NCI-H226 (cell line): ENCODE measurements at places on chromosomes 13 and 19.

- DNase-seq: peak; percentile 35
Observed at GRCh38 chr19:18775586-18776287, 15.4 kb downstream of the COMP start.

- DNase-seq: no peak
Observed at GRCh38 chr13:51041126-51041525, 69.9 kb downstream of the C13orf42 start.

GRCh38 chr19:12825254-12826131 lies 8.9 kb downstream of the RTBDN start:
- no peak for DNase-seq

DNA sequence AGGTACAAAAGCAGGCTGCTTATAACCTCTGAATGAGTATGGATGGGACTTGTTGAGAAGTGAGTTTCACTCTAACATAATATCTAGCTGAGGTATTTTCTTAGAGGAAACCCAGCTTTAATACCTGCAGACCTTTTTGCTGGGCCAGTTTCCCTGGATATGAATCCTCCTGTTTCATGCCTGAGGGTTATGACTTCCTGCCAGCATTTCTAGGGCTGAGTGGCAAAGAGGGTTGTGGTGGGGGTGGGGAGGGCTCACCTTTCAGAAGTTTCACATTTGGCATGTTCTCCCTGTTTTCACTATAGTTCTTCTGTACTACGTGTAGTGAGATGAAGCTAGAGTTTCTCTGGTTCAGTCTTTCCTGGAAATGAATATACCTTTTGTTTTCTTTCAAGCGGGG lies 73.7 kb downstream of the LACC1 start:
- peak; percentile 10 for DNase-seq

- DNase-seq: no peak
Observed at GRCh38 chr19:29965492-29965891, 23.5 kb downstream of the URI1 start.

DNA sequence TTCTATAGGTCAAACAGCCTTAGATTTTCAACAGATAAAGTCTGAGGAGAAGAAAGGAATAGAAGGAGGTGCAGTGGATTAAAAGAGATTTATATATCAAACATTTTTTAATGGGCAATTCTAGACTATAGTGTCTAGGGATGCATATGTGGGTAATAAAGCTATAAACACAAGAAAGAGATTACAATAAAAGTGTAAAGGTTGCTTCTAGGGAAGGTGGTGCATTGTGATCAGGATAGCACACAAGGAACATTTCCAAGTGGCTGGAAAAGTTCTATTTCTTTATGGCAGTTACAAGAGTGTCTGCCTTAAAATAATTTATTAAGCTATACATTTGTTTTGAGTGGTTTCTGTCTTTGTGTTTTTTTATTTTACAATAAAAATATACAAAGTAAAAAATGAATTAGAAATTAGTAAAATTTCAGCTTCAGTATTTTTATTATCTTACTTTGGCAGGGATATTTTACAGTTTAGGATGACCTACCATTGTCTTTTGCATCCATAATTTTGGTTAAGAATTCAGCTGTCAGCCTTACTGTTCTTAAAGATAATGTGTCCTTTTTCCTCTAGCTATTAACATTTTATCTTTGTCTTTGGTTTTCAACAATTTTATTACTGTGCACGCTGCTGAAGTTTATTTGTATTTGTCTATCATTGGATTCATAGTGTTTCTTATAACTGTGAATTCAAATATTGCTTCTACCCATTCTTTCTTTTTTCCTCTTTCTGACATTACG lies 221.8 kb downstream of the LACC1 start:
- no peak for DNase-seq

DNA sequence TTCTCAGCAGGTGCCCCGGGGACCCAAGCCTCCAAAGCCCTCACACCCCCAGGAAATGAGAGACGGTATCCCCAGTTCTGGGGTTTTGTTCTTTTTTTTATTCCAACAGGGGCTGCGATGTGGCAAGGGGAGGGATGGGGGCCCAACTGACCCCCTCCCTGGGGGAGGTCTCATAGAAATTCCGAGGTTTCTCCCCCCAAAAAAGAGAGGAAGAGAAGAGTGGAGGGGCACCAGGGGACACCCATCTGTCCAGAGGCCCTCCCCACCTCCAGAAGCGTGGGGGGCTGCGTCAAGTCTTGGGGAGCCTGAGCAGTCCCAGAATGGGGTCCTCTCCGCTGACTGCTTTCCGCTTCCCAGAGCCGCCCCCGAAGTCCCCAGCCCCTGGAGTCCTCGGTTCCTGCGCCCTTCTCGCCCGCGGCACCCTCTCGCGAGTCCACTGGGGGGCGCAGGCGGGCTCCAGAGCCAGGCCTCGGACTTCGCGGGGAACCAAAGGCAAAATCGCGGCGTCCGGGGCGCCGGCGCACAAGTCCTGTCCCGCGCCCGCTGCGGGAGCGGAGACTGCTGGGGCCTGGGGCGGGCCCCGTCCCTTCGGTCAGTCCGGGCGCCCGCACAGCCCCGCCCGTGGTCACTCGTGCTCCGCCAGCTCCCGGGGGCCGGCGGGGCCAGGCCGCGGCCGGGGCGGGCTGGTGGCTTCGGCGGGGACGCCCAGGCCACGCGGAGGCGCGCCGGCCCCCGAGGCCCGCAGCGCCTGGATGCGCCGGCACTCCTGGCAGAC lies 4.4 kb upstream of the ATP1A3 start:
- DNase-seq: peak; percentile 37

- DNase-seq: no peak
Observed at GRCh38 chr19:18898607-18899408, 2.9 kb upstream of the CERS1 start.

GRCh38 chr19:35775046-35775297 lies 392 bp upstream of the ARHGAP33 start:
- no peak for DNase-seq

GRCh38 chr13:61500176-61500575 lies 84.5 kb upstream of the PCDH20 start:
- DNase-seq: no peak

DNA sequence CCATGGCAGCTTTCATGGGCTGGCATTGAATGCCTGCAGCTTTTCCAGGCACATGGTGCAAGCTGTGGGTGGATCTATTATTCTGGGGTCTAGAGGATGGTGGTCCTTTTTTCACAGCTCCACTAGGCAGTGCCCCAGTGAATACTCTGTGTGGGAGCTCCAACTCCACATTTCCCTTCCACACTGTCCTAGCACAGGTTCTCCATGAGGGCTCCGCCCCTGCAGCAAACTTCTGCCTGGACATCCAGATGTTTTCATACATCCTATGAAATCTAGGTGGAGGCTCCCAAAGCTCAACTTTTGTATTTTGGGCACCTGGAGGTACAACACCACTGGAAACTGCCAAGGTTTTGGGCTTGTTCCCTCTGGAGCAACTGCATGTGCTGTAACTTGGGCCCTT lies 450.6 kb downstream of the LMO7 start:
- DNase-seq: no peak

- DNase-seq: no peak
Observed at GRCh38 chr19:15399234-15399515, 19.6 kb upstream of the AKAP8 start.

- no peak for DNase-seq
Observed at GRCh38 chr13:110158226-110158625, 148.7 kb downstream of the COL4A1 start.

DNA sequence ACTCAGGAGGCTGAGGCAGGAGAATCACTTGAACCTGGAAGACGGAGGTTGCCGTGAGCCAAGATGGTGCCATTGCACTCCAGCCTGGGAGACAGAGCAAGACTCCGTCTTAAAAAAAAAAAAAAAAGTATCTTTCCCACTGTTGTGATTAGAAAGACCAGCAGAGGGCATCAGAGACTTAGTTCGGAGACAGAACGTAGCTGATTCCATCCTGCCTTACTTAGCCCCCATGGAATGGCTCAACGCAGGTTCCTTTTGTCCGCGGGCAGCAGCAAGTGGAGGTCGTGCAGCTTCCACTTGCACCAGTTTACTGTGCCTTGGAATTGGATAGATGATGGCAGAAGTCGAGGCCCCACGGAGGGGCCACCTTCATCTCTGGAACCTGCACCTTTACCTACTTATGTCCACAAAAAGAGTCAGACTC lies 8.1 kb downstream of the TIMM29 start:
- peak; percentile 46 for DNase-seq

GRCh38 chr13:97561182-97561581 lies 127.2 kb downstream of the RAP2A start:
- no peak for DNase-seq

- no peak for DNase-seq
Observed at GRCh38 chr19:34990578-34991192, 9.4 kb upstream of the GRAMD1A start.

- no peak for DNase-seq
Observed at GRCh38 chr19:5789351-5789761, 1.6 kb downstream of the DUS3L start.

DNA sequence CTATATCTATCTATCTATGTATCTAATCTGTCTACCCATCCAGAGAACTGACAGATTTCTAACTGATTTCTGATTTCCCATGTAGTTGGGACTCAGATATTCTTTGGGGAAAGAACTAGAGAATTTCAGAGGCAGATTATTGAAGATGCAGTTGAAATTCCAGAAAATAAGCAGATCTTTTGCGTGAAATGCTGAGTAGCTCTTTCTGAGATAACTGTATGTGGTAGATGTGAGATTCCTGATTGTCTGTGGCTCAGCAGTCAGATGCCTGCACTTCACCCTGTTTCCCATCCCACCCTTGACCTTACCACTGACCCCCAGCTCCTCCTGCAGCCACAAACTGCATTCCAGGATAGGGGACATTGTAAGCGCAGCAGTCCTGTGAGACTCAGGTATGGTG lies 61.5 kb downstream of the DGKH start:
- DNase-seq: no peak

DNA sequence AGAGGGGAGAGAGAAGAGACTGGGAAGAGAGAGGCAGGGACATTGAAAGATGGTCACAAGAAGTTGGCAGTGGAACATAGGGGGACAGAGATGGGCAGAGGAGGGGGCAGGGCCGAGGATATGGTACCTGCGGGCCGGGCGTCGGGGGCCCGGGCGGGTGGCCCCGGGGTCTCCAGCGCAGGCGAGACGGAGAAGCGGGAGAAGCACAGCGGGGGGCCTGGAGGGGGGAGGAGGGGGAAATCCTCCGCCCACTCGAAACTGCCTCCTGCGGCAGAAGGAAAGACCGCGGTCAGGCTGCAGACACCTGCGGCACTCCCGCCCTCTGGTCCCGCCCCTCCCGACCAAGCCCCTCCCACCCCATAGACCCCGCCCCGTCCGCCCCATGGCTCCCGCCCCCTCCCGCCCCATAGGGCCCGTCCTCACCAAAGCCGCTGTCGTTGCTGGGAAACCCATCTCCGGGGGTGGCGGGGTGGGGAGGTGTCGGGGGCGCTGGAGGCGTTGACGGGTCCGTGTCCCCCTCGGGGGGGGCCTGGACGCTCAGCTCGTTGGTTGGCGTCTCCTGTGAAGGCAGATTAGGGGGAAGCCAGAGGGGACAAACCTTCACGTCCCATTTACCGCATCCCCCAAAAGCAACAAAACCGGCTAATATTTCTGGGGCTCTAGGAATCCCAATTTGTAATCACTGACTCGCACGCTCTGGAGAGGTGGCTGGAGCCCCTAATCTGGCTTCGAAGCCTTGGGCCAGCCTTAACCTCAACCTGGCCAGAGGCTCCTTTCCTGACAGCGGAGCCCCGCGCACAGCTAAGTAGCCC lies 20.4 kb downstream of the LMTK3 start:
- DNase-seq: no peak

- no peak for DNase-seq
Observed at GRCh38 chr13:111902726-111903125, 164.2 kb upstream of the SOX1 start.

DNA sequence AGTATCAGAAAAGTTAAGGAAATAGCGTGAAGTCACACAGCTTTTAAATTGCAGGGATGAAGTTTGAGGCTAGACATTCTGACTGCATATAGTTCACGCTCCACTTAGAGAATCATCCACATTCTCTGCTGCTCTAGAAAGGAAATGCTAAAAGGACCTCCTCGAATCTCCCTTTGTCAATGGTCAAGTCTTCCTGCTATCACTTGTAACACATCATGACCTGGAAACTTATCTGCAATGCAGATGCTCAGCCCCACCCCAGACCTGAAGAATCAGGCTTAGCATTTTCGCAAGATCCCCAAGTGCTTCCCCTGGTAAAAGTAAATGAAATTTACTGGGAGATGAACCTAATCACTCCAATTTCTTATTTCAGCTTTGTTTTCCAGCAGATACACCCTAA lies 372.1 kb downstream of the LIG4 start:
- no peak for DNase-seq

DNA sequence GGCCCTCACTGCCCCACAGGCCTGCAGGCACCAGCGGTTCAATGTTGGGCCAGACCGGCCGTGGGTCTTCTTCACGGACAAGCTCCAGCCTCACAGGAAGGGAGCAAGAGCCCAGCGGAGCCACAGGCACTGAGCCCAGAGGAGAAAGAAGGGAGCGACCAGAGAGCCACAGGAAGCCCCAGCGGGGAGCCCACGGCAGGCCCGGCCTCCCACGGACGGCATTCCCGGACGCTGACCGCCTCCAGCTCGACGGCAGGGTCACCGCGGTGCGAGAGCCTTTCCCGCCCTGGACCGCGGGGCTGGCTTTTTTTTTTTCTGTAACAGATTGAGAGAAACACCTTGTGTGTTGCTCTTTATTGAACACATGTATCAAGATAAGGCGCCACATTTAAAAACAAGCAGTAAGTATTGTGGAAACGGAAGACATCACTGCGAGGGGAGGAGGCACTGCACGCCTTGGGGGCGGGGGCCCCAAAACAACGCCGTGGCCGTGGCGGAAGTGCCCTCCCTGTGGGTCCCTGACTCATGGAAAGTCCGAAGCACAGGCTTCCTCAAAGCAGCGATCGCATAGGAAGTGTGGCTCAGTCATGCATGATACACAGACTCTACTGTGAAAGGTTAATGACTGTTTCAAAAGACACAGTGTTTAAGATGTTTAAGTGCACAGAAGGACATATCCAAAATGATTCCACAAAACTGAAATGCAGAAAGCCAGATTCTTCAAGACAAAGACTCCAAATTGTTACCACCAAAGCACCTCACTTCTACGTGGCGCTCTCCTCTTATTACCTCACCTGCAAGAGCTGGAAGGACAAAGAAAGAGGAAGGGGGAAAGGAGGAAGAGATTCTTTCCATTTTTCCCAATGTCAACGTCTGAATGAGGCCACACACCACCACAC lies 3.5 kb downstream of the RASA3 start:
- DNase-seq: peak; percentile 68

- DNase-seq: no peak
Observed at GRCh38 chr13:21616205-21616866, 12.4 kb upstream of the MICU2 start.

- DNase-seq: peak; percentile 66
Observed at GRCh38 chr13:109144693-109145437, 515.5 kb downstream of the MYO16 start.
